CD4-positive, alpha-beta memory T cell (primary cell): ENCODE measurements at places on chromosomes 4 and X. TPM values are rescaled to one million over a fixed set of nuclear protein-coding genes. Genes with fewer than 3 reads are reported as not detected.

GRCh38 chrX:28099166-28099565 is 117.9 kb upstream of the DCAF8L1 start:
- no peak overlapping the region for H3K4me3 ChIP-seq
- no peaks in the 10 kb centered on the region for H3K27me3 ChIP-seq
- no peak for DNase-seq
- H3K4me1 ChIP-seq, result no peaks in the 10 kb centered on the region

- no peak overlapping the region for H3K4me3 ChIP-seq
- no peaks in the 10 kb centered on the region for H3K36me3 ChIP-seq
- H3K4me1 ChIP-seq, result no peaks in the 10 kb centered on the region
- DNase-seq, result no peak
- no peaks in the 10 kb centered on the region for H3K27me3 ChIP-seq
- no peak overlapping the region for H3K27ac ChIP-seq
These were observed 44.9 kb downstream of the CXCL1 start for GRCh38 chr4:73914071-73914470.

DNA sequence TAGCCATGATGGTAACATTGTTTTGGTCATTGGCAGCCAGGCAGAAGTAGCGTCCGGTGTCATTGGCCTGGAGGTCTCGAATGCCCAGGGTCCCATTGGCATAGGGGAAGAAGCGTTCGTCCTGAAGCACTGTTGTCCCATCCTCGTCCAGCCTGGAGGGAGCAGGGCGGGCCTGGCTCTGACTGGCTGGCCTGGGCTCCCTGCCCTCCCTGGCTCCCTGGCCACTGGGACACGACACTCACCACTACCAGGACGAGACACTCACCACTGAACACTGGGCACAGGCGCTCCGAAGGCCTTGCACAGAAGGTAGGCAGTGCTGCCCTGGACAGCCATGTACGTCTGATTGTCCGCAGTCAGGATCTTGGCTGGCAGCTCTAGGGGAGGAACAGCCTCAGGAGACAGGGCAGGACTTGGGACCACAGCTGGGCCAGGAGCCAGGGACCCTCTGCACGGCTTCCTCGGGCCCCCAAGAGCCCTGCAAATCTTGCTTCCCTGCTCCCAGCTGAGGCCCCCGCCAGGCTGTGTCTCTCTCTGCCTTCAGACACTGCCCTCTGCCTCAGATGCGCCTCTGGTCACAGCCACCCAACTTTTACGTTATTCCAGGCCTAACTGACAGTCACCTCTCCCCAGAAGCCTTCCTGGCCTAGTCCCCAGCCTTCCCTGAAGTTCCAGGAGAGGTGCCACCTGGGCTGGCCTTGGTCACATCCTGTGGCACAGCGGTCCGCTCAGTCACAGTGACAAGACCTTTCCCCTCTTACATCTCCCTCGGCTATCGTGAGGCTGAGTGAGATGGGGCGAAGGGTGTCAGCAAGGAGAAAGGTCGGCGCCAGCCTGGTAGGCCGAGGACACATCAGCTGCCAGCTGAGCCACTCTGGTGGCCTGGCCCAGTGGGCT is 17.1 kb downstream of the L1CAM start:
- no peaks in the 10 kb centered on the region for H3K36me3 ChIP-seq
- H3K4me3 ChIP-seq, result no peak overlapping the region
- no peaks in the 10 kb centered on the region for H3K4me1 ChIP-seq
- H3K27me3 ChIP-seq, result no peaks in the 10 kb centered on the region
- no peak overlapping the region for H3K27ac ChIP-seq

DNA sequence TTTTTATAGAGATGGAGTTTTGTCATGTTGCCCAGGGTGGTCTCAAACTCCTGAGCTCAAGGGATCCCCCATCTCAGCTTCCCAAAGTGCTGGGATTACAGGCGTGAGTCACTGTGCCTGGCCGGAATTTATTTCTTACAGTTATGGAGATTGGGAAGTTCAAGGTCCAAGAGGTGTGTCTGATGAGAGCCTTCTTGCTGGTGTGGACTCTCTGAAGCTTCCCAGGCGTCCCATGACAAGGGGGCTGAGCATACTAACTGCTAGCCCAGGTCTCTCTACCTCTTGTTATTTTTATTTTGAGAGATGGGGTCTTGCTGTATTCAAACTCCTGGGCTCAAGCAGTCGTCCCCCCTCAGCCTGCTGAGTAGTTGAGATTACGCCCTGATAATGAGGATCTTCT is 2.9 kb upstream of the NSD2 start:
- no peak for DNase-seq
- H3K27ac ChIP-seq, result no peak overlapping the region
- H3K4me1 ChIP-seq, result peaks cover 21% of the 10 kb centered on the region
- H3K4me3 ChIP-seq, result no peak overlapping the region
- no peaks in the 10 kb centered on the region for H3K36me3 ChIP-seq
- H3K27me3 ChIP-seq, result no peaks in the 10 kb centered on the region

DNA sequence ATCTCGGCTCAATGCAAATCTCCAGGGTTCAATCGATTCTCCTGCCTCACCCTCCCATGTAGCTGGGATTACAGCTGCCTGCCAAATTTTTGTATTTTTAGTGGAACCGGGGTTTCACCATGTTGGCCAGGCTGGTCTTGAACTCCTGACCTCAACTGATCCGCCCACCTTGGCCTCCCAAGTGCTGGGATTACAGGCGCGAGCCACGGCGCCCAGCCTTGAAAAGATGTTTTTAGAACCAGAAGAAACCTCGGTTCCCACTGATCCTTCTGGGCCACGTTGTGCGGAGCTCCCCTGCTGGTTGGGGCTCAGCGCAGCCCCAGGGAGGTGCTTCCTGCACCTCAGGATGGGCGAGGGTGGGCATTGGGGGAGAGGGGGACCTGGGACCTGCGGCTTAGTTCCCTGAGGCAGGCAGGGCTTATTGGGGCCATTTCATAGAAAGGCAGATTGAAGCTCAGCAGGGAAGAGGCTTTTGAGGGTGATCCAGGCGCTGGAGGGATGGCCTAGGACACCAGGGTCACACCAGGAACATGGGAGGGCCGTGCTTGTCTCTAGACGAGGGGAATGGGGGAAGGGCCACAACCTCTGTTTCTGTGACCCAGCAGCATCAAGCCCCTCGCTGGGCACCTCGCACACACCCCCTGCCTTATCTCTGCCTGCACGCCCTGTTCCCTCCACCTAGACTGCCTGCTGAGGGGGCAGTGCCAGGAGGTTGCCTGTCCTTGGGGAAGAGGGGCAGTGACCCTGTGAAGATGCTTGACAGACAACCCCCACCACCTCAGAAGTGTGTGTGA is 6.3 kb upstream of the ADD1 start:
- H3K4me3 ChIP-seq, result peak overlapping the region; percentile 54
- no peaks in the 10 kb centered on the region for H3K27me3 ChIP-seq
- peaks cover 3% of the 10 kb centered on the region for H3K36me3 ChIP-seq
- no peak for DNase-seq
- H3K27ac ChIP-seq, result peak overlapping the region; percentile 55

ZNF182 gene
- 13.3 TPM for total RNA-seq
